ENCODE measurements at places on chromosomes 11 and 22.

DNA sequence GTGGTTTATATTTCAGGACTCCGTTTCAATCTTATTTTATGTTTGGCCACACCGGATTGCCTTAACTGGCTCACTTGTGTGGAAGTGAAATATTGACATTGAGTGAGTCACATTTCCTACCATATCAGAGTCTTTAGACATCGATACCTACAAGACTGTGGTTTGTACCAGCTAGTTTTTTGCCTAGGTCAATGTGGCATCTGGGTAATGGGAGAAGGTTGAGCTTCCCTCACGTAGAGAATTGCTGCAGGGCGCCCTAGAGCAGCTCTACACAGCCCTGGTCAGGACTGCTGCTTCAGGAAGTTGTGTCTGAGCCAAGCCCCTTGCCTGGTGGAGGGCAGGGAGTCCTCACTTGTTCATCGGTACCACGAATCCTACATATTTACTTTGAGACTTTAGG, 1.6 kb downstream of the GRAMD1B start:
- no peak for DNase-seq

GRCh38 chr11:60848714-60849151, 6.8 kb downstream of the CCDC86 start:
- DNase-seq = no peak

- no peak for DNase-seq
Measured at GRCh38 chr11:34337016-34337415, 20.8 kb downstream of the ABTB2 start.

DNA sequence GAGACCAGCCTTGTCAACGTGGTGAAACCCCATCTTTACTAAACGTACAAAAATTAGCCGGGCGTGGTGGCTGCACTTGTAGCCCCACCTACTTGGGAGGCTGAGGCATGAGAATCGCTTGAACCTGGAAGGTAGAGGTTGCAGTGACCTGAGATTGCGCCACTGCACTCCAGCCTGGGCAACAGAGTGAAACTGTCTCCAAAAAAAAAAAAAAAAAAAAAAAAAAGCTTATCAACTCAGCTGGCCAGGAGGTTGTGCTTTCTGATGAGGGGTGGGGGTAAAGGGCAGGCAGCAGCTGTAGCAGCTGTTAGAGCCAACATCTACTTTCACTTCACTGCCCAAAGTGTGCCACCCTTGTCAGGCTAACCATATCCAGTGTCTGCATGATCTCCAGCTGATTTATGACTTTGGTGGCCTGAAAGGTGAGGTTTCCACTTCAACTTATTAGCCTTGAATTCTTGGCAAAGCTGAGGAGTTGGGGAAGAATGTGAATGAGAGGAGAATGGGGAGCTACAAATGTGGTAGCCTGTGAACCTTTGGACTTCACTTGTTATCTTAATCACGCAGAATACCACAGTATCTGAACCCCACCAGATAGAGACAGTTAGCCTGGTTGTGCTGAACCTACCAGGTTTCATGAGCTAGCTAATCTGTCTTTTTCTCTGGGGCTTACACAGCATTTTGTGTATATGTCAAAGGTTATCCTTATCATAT, 19.6 kb downstream of the RNF121 start:
- DNase-seq = no peak

GRCh38 chr11:71076525-71077304, 175.7 kb downstream of the SHANK2 start:
- no peak for DNase-seq

DNA sequence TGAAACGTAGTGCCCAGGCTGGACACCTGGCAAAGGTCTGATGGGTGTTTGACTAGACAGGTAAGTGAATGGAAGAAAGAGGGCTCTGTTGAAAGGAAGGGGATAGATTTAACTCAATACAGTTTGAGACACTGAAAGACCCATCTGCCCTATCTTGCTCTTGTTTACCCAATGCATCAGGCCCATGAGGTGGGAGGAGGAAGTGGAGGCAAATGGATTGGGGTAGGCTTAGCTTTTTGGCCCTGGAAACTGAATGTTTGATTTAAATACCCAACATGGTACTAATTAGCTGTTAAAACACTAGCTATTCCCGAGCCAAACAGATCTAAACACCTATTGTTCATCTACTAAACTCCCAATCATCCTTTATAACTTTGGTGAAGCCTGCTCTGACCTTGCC, 3.5 kb upstream of the UVRAG start:
- DNase-seq = no peak

DNA sequence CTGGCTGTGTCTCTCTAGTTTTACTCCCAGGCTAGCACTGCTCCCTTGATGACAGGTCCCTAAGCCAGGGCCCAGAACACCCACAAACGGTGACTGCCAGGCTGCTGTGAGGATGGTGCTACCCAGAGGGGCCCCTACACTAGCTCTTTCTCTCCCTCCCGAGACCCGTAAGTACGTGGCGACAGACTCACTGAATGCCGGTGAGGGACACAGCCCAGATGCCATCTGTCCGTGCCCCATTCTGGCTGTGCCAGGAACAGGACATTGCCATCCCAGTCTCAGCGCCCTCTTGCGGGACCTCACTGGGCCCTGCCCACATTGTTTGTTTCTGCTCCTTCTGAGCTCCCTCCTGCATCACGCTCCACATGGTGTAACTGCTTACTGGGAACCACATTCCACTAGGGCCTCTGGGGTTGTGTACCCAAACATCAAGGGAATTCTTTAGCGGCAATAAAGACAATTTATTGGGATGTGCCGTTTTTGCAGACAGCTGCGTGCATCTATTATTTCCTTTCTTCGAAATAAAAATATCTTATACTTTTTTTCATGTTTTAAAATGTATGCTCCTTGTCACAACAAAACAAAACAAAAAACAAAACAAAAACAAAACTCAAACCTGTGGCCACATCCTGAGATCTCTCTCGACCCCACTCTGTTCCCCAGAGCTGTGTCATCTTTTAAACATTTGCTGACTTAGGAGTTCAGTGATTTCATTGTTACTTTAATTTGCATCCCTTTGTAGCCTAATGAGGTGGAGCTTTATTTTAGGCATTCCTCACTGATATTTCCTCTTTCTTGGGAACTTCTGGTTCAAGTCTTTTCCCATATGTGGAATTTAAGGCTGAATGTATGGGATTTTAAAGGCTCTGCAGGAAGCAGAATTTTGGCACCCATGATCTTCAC, 4.4 kb upstream of the TPCN2 start:
- peak; percentile 39 for DNase-seq

Data from B cell (primary cell).